Amygdala (tissue), 56 donors: ENCODE measurements at places on chromosomes 3 and 15.

- no peak for DNase-seq
Measured at GRCh38 chr3:175015056-175015635, 156.0 kb downstream of the NAALADL2 start.

GRCh38 chr3:123751433-123751832 lies 132.7 kb downstream of the MYLK start:
- no peak for DNase-seq

DNA sequence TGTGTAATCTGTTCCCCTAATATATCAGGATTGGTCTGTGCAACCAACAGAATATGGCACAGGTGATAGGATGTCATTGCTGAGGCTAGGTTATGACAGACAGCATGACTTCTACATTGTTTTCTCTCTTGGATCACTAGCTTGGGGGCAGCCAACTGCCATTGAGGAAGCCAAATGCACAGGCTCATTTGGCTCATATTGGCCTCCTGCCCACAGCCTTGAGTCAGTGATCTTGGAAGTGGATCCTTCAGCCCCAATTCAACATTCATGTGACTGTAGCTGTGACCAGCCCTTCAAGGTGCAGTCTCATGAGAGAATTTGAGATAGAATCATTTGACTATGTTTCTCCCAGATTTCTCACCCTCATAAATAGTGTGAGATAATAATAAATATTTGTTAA lies 675.6 kb downstream of the GRM7 start:
- no peak for DNase-seq

GRCh38 chr15:60215225-60215963 lies 182.4 kb downstream of the ANXA2 start:
- no peak for DNase-seq

- no peak for DNase-seq
Measured at GRCh38 chr15:73395671-73396070, 26.9 kb upstream of the HCN4 start.

DNA sequence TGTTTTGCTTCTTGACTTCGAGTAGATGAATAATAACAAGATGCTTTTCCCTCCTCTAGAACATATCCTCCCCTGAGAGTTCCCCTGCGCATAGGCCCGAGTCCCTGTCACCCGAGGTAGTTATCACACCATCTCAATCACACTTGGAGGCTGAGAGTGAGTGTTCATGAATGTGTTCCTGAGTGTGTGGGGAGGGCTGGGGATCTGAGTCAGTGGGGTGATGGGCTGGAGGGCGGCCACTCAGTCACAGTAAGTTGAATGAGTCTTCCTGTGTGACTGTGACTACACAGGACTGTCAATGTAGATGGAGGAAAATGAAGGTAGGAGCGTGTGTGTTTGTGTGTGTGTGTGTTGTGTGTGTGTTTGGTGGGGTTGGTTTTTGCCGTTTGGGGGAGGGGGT lies 71.0 kb downstream of the SETD5 start:
- DNase-seq: no peak

- DNase-seq: no peak
Measured at GRCh38 chr3:174541708-174542315, 317.3 kb upstream of the NAALADL2 start.

DNA sequence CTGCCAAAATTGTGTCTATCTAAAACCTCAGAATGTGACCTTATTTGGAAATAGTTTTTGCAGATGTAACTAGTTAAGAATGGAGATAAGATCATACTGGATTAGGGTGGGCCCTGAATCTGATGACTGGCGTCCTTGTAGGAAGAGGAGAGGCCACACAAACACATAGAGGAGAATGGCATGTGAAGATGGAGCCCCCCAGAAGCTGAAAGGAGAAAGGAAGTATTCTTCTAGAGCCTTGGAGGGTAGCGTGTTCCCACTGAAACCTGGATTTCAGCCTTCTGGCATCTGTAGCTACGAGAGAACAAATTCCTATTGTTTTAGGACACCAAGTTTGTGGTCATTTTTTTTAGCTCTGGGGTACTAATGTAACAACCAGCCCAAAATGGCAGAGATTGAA lies 423.0 kb upstream of the TPM1 start:
- DNase-seq: no peak

DNA sequence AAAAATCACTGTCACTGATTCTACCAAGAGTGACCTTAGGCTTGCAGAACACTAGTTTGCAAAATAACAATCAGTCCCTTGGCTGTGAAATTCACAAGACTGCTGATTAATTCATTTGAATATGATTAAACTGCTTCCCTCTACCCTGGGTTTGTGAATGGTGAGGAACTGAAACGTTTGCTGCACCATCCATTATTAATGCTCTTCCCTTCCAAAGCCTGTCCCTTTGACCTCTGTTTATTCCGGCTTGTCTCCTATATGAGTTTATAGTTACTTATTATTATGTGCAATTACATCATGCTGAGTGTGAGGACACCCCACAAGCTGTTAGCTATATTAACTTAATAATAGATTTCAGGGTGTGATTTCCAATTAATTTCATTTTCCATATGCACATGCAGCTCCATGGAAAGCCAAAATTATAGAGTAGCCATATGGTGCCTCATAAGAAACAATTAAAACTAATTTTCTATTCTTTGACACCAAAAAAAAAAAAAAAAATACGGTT lies 96.5 kb downstream of the SUCLG2 start:
- DNase-seq: no peak

GRCh38 chr3:45546126-45546620 lies 48.4 kb upstream of the LIMD1 start:
- no peak for DNase-seq

GRCh38 chr3:15495461-15496340 lies 25.8 kb downstream of the COLQ start:
- no peak for DNase-seq

- no peak for DNase-seq
Measured at GRCh38 chr15:49815950-49816349, 195.1 kb downstream of the DTWD1 start.

- no peak for DNase-seq
Measured at GRCh38 chr3:139340784-139341183, 3.0 kb upstream of the MRPS22 start.

- DNase-seq: no peak
Measured at GRCh38 chr15:79193103-79193502, 89.4 kb upstream of the ANKRD34C start.

GRCh38 chr3:73433687-73434086 lies 191.1 kb downstream of the PDZRN3 start:
- DNase-seq: peak; percentile 13

DNA sequence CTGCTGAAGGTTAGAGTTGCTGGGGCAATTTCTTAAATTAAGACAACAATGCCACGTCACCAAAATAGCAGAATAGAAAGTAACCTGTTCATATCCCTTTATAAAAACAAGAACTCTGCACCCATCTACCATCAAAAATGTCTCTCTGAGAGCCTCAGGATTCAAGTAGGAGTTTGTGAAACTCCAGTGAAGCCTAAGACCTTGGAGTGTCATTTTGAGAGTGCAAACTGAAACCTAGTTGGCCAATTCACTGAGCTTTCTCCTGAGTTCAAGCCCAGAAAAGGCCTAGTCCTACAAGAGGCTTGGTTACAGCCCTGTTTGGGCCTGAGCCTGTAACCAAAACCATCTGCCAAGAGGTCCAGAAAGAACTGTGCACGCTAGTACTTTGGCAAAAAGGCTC lies 335.1 kb downstream of the EFHB start:
- DNase-seq: no peak

DNA sequence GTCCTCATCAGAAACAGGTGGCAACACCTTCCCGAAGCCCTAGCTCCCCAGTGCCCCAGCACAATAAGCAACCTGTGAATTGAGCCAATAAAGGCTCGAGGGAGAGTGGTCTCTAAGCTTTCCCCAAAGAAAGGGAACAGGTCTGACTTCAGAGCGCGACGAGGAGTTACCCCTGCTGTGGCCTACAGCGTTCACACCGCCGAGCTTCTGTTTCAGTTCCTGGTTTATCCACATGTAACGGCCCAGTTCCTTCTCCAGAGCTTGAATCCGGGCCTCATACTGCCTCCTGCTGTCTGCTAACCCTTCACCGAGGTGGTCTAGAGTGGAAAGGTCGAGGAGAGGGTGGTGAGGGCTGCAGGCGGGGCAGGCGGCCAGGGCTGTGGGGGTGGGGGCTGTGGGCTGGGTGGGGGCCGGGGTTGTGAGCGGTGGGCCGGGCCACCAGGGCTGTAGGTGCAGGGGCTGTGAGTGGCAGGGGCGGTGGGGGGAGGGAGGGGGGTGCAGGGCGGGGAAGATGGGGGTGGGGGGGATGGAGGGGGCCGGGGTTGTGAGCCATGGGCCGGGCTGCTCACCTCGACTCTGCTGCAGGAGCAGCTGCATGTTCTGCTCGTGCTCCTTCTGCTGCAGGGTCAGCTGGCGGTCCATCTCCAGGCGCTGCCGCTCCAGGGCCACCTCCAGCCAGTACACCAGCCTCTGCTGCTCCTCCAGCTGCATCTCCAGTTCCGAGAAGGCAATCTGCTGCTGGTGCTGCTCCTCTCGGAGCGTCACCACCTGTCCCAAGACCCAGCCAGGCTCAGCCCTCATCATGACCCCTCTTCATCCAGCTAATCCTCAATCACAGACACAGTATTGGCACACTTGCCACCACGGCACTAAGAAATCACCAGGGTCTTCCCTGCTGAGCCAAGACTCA lies 26.2 kb downstream of the KIF7 start:
- no peak for DNase-seq

- no peak for DNase-seq
Measured at GRCh38 chr3:4734454-4734853, 241.3 kb downstream of the ITPR1 start.
